NCI-H460 (cell line): ENCODE measurements at places on chromosomes 12 and 14.
A peak's percentile ranks its signal among the peaks of the same experiment; 100 is the strongest.

GRCh38 chr12:17478908-17479673, 610.9 kb downstream of the RERGL start:
- no peak for DNase-seq

DNA sequence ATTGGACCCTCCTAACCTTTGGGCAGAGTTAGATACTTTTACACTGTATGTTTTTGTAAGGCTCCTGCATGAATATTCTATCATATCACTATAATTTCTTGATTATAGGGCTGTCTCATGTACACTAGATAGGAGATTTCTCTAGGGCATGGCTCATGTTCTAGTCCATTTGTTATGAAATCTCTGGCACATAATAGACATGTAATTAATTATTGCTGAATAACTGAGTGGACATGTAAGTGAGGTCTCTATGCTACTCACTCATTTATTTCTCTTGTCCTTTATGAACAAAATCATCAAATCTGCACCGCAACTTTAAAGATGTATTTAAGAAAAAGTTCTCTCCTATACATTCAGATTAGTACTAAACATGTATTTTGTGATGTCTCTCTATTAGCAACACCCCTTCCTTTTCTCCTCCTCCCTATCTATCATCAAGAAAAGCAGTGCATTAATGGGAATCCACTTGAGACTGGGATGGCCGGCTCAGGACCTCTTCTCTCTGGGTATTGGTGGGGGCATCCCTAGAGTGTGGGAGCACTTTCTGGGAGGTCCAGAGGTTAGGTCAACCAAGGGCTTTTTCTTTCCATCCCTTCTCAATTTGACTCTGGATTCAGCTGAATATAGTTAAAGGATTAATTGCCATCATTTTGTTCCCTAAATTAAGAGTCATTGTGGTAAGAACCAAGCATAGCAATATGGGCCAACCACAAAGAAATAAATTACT, 168.0 kb upstream of the HMGA2 start:
- DNase-seq = no peak

- no peak for DNase-seq
These were observed 326.8 kb downstream of the CCER1 start for GRCh38 chr12:90628213-90628612.

DNA sequence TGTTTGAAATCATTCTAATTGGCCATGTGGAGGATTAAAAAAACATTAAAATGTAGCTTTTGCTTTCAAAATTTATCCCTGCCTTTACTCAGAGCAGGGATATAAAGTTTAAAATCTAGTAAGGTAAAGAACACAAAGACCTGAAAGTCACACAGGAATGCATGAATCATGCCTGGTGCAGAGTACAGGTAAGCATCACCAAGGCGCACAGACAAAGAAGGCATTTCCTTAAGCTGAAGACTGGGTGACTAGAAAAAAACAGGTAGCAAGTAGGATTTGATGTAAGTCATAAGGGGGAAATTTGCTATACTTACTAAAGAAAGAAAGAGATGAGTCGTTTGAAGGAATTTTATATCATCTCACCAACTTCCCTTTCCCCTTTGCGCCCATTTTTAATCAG, 405.6 kb downstream of the GXYLT1 start:
- DNase-seq = no peak

- no peak for DNase-seq
These were observed 12.9 kb downstream of the RIMBP2 start for GRCh38 chr12:130702966-130703732.

GRCh38 chr12:1837541-1838204, 17.3 kb downstream of the LRTM2 start:
- no peak for DNase-seq

GRCh38 chr12:76083904-76084862, at the start of gene NAP1L1:
NAP1L1 (minus strand) TSS chr12:76084685; CDS start chr12:76074219, 10,466 bp downstream.
- peak; percentile 98 for DNase-seq

DNA sequence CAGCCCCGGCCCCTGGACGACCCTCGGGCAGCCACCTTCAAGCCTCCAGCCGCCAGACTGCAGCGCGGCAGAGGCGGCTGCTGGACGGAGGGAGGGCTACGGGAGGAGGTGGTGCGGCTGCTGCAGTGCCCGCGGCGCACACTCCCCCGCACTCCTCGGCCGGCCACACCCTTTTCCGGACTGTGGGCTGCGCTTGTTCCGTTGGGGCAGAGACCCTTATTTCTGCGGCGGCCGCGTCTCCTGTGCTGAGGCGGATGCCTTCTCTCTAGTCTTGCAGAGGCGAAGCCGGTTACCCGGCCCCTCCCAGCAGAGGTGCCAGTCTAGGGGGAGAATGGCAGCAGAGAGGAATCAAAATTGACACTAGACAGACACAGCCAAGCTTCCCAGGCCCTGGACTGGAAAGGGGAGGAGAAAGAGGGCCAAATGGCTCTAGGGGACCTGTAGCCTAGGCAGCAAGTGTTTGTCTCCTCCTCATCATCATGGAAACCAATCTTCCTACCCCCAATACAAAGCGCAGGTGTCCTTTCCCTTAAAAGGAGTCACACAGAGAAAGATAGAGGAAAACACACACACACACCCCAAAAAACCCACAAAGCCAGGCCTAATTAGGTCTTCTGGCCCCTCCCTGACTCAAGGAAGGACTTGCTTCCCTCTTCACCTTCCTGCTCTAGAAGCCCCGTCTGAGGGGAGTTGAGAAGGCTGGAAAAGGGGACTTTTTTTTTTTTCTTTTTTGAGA, 1.3 kb downstream of the ESYT1 start:
- no peak for DNase-seq

DNA sequence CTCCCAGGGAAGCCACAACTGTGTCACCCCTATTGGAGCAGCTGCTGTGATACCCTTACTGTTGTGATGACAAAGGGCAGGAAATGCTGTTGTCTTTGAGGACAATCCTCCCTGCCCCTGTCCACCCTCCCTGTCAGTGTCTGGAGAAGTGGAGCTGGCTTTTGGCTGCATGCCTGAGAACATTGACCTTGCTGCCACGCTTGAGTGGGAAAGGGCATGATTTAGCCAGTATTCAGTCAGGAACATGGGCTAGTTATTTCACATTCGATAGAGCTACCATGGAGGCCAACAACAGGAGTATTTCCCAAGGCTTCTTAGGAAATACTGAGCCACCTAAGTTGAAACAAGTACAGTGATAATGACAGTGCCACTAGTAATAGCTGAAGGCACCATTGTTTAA, 59.4 kb downstream of the MYRFL start:
- no peak for DNase-seq

- DNase-seq = no peak
These were observed 179.2 kb upstream of the PDE3A start for GRCh38 chr12:20188930-20189653.

GRCh38 chr12:49582850-49583249, 14.9 kb upstream of the MCRS1 start:
- no peak for DNase-seq

DNA sequence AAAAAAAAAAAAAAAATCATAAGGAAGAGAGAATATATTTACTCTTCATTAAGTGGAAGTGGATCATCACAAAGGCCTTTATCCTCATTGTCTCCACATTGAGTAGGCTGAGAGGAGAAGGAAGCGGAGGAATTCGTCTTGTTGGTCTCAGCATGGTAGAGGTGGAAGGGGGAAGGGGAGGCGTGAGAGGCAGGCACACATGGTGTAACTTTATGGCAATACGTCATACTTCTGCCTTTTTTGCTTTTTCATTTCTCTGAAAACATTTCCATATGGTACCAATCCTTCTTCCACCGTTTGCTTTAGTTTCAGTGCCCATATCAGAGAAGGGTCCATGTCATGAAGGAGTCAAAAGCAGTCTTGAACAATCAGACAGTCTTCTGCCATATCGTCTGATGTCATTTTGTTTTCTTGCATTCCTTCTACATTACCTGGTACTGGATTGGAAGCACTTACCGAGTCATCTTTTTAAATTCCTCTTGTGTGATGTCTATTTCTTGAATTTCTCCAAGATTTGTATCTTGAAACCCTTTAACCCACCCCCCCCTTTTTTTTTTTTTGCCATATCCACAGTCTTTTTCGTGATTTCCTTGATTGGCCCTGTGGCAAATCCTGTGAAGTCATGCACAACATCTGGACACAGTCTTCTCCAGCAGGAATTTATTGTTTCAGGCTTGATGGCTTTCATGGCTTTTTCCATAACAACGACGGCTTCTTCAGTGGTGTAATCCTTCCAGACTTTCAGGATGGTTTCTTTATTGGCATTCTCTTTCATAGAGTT, 8.9 kb downstream of the FUT8 start:
- no peak for DNase-seq

DNA sequence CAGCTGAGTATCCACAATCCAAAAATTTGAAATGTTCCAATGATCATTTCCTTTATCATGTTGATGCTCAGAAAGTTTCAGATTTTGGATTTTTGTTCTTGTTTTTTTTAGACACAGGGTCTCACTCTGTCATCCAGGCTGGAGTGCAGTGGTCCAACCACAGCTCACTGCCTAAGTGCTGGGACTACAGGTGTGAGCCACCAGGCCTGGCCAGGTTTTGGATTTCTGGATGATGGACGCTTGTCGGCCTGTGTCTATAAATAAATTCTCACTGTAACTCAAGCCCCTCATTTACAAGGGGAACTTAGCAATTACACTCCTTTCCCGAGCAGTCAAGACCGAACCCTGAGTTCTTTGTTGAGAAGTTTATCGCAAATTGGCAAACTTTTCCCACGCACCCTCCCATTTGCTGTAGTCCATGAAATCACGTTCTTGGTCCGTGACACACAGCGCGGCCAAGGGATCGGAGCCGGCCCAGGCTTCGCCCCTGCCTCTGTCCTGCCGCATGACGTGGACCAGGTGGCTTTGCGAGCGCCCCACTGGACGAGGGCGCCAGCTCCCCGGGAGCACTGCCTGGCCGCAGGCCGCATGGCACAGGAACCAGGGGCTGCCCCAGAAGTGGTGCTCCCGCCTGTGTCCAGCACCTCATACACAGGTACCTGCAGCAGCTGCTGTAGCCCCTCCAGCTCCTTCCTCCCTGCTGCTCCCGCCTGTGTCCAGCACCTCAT, 14.0 kb upstream of the ANKLE2 start:
- no peak for DNase-seq

DNA sequence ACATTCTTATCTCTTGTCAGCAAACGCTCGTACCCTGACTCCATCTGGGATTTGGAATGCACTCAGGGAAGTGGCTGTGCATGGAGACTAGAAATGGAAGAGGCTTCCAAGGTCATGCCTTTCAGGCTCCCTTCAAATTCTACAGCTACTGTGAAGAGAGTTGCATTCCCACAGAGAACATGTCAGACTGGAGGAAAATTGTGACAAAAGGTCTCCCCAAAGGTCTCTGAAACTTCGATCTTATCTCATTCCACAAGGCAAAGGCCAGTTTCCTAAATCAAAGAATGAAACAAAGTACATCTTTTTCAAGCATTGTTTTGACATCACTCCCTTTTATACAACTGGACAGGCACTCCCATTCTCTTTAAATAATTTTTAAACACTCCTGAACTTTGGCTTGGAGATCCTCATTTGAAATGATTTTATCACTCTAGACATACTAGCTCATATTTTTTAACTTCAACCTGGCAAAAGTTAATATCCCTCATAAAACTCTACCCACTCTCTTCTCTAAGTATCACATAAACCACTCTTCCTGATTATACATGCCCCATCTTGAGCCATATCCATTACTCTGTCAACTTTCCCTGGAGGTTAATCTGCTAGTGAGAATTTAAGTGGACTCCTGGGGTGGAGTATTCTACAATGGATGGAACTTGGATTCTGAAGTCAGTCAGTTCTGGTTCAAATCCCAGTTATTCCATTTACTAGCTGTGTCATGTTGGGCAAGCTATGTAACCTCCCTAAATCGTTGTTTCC, 218.1 kb upstream of the HMGA2 start:
- no peak for DNase-seq

GRCh38 chr12:67625004-67625403, 23.5 kb upstream of the DYRK2 start:
- no peak for DNase-seq

GRCh38 chr12:128079-128478, 61.5 kb downstream of the IQSEC3 start:
- no peak for DNase-seq

- DNase-seq = no peak
These were observed 301.6 kb downstream of the CACNA1C start for GRCh38 chr12:2354151-2354991.

GRCh38 chr12:131528144-131528543, 182.7 kb upstream of the SFSWAP start:
- DNase-seq = no peak

DNA sequence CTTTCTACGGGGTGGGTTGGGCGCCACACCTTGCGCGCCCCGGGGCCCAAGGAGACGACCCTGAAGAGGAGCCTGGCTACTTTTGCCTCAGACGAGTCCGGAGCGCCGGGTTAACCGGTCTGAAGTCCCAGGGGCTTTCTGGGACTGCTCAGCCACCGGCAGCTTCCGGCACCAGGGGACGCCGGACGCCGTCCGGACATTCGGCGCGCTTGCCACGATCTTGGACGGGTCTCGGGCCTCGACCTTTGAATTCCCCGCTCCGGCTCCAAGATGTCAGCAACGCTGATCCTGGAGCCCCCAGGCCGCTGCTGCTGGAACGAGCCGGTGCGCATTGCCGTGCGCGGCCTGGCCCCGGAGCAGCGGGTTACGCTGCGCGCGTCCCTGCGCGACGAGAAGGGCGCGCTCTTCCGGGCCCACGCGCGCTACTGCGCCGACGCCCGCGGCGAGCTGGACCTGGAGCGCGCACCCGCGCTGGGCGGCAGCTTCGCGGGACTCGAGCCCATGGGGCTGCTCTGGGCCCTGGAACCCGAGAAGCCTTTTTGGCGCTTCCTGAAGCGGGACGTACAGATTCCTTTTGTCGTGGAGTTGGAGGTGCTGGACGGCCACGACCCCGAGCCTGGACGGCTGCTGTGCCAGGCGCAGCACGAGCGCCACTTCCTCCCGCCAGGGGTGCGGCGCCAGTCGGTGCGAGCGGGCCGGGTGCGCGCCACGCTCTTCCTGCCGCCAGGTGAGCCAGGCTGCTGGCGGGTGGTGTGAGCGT, at the start of gene ACOT4:
Gene ACOT4, plus strand, starts transcription at position 184 of the 760 bp plus-strand sequence. Its CDS starts 87 bp downstream, at position 271.
- DNase-seq = peak; percentile 15

DNA sequence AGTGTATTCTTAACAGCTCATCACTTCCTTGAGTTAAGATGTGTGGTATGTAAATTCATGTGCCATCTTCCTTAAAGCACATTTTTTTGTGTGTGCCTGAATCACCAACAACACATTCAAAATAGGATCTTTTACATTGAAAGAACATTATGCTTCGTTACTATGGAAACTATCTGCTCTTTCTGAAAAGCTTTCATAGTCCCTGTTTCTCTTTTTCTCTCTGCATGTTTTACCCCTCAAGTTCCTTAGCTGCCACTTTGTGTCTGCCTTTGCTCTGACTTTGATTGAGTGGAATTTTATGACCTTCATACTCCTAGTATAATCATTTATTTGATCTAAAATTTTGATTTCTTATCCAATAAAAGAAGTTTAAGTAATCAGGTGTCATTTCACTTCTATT, 880.3 kb upstream of the FOXG1 start:
- DNase-seq = no peak

DNA sequence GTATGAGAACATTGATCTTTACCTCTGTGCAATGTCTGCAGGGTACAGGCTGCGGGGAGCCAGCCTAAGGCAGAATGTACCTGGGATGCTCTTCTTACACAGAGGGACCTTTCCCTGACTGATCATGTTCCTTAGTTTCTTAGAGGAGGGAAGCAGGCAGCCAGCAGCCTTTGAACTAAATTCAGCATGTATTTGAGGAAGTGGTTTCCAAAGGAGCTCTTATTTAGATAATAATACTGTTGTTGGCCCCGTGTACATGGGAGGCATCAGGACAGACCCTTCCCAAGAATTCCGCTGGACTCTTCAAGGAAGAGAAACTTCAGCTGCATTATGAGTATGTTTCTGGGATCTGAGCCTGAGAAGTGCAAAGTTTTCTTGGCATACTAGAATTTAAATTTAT, 98.8 kb downstream of the CCDC92 start:
- no peak for DNase-seq
